ENCODE measurements at places on chromosomes 3 and 15.

DNA sequence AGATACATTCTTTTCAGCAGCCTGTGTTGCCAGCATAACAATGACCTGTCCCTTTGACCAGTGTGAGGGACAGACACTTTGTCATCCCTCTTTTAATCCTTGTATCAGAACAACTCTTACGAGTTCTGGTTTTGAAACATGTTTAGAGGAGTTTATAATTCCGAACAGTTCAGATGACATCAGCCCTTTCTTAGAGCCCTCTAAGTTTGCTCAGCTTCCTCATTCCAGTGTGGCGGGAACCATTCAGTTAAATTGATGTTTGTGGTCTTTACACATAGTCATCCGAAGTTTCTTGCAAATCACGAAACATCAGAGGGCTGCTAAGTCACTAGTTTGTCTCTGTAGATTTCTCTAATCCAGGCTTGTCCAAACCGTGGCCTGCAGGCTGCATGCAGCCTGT, 102.5 kb downstream of the AKAP13 start:
- DNase-seq, result peak; percentile 81

DNA sequence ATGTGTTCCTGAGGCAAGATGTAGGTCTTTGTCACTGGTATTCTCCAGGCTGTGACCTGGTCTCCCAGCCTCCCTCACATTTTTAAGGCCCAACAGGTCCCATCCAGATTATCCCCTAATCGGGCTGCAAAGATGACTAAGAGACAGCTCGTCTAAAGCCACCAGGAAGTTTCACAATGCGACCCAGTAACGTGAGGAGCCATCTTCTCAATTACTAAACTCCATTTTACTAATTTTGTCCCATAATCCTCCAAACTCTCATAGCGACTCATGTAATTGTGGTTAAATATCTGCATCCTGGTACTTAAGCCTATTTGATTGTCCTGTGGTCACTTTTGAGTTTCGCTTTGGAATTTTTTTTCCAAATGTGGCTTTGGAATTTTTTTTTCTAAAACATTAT, 8.7 kb upstream of the PLA2G4F start:
- DNase-seq, result no peak

DNA sequence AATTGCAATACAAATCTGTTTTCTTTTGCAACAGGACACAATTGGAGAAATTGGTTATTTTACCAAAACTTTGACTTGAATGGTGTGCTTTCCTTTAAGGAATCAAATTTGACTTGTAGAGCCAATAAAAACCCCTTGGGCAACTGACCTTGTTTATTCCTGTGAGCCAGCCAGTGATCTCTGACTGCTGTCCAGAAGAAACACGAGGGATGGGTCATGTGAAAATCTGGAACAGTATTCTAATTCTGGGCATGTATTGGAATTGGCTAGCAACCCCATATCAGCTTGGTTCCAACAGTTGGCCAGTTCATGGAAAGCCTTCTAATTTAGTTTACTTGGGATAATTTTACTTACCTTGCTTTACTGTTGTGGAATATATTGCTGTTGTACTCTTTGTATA, 19.1 kb upstream of the HHATL start:
- DNase-seq, result no peak

DNA sequence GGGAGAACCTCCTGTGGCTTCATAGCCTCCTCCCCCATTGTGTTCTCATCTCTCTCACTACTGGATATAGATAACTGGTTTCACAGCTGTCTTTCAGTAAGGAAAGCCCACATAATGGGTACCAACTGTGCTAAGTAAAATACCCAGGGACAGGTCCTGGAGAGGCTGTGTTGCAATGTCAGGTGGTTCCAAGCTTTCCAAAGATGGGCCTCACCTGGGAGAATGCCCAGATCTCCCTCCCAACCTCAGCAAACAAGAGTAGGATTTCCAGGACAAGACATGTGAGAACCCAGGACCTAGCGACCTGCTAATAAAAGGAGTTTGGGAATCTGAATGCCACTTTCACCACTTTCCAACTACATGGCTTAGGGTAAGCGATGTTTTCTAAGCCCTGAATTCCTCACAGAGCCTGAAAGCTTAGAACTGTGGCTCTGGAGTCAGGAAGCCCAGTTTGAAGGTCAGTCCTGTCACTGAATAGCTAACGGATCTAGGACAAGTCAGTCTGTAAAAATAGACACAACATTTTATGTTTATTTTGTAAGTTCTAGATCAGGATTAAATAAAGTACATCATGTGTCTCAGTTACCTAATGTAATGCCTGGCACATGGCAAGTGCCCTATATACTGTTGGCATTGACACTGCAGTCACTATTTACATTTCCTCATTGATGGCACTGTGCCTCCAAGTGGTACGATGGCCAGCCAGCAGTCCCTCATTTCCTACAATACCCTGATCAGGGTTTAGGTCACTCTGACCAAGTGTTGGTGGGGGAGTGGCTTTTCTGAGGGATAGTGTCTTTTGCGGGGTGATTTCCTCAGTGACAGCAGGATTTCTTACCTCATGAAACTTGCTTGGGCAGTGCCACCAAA, 11.9 kb downstream of the CERS3 start:
- DNase-seq, result no peak

DNA sequence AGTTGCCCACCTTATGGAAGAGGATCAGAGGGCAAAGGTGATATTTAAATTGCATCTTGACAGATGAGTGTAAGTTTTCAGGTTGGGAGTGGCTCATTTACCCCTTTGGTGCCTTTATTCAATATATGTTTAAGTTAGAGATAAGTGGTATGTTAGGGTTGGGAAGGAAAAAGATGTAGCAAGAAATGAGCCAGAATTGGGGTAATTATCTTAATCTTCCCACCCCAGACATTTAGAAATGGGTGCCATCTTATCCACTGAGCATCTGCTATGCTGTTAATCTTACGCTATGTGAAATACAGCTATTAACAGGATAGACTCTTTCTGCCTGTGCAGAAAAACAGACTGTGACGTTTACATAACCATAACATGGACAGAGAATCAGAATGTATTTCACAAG, 6.3 kb downstream of the CMTM7 start:
- DNase-seq, result no peak

DNA sequence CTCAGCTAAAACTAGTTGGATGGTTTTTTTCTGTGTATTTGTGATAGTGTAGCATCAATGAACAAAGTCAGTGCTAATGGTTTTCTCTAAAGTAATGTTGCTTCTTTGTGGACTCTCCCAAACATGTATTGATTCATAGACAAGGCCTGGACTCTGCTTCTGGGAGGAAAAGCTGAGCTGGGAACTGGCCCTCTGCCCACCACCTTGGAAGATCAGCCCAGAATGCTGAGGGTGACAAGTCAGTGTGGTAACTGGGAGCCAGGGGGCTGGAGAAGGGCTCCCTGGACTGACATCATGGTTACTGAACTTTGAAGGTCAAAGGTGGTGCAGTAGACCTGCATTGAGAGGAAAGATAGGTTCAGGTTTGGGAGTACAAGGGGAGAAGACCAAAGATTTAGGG, 3.0 kb downstream of the ARHGAP31 start:
- DNase-seq, result peak; percentile 42

GRCh38 chr3:130971208-130971607, 55.4 kb downstream of the ASTE1 start:
- no peak for DNase-seq

Data from RCC 7860 (cell line).